Activated CD4-positive, alpha-beta memory T cell treated with anti-CD3 and anti-CD28 coated beads, Interleukin-2, amount 10 ng/mL, durations not matched to agents 7 days and 5 days (primary cell): ENCODE measurements at places on chromosomes 1 and 21. TPM values are rescaled to one million over a fixed set of nuclear protein-coding genes. Genes with fewer than 3 reads are reported as not detected.
A peak's percentile ranks its signal among the peaks of the same experiment; 100 is the strongest.

GRCh38 chr1:53442299-53442698 is 16.9 kb upstream of the DMRTB1 start:
- peaks cover 2% of the 10 kb centered on the region for H3K27me3 ChIP-seq
- no peaks in the 10 kb centered on the region for H3K36me3 ChIP-seq
- DNase-seq = no peak
- H3K4me1 ChIP-seq = no peaks in the 10 kb centered on the region

DNA sequence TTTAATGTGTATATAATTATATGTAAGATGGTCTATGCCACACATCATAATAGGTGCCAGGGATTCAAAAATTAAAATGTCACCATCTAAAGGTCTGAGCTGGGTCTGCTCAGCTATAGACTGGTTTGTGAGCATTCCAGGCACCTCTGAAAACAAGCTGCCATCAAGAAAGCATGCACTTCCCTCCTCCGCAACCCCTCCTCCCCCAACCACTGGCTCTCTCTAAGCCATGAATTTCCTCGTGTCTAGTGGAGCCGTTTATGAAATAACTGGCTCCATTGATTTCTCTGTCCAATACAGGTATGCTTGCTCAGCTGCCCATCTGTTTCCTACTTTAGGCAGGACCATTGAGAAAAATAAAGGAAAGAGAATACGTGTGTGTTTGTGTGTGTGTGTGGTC is 522.6 kb upstream of the PLXNA2 start:
- no peak for DNase-seq
- H3K27ac ChIP-seq = no peak overlapping the region
- H3K4me3 ChIP-seq = no peak overlapping the region
- H3K4me1 ChIP-seq = no peaks in the 10 kb centered on the region

- H3K4me1 ChIP-seq = peaks cover 20% of the 10 kb centered on the region
- peaks cover 12% of the 10 kb centered on the region for H3K36me3 ChIP-seq
- H3K4me3 ChIP-seq = no peak overlapping the region
- no peaks in the 10 kb centered on the region for H3K27me3 ChIP-seq
These were observed 60.6 kb downstream of the SDCCAG8 start for GRCh38 chr1:243316366-243316989.

DNA sequence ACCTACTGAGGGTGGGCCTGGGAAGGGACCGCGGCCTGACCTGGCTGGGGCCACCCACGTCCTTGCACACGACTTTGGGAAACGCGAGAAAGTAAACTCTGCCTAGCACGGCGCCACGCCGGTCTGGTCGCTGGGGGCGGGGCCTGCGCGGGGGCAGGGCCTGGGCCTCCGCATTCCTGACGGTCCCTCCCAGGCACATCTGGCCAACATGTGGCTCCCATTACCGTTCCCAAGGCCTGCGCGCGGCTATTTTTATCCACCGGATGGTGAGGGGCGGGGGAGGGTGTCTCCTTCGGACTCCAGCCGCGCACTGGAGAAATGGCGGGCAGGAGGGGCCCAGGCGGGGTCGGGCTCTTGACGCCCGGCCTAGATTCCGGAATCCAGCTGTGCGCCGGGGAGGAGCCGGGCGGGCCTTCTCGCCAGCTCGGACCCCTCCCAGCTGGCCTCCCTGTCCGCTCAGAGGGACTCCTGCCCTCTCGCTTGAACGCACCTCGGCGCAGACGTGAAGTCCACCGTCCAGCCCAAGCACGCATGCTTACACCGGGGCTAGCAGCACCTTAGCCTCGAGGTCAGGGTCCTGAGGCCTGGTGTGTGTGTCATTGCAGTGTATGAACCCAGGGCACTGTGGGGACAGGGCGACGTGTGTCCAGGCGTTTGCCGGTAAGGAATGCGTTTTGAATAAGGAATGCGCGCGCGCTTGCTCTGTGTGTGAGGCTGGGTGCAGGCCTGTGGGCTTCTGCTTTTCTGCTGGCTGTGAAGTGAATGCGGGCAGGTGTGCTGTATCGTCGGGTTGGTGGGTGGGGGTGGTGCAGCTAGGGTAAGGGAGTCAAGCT is 2.1 kb downstream of the EVA1B start:
- peaks cover 5% of the 10 kb centered on the region for H3K36me3 ChIP-seq
- H3K27me3 ChIP-seq = peaks cover 7% of the 10 kb centered on the region
- H3K27ac ChIP-seq = no peak overlapping the region
- H3K4me3 ChIP-seq = peak overlapping the region; percentile 55
- DNase-seq = no peak

DNA sequence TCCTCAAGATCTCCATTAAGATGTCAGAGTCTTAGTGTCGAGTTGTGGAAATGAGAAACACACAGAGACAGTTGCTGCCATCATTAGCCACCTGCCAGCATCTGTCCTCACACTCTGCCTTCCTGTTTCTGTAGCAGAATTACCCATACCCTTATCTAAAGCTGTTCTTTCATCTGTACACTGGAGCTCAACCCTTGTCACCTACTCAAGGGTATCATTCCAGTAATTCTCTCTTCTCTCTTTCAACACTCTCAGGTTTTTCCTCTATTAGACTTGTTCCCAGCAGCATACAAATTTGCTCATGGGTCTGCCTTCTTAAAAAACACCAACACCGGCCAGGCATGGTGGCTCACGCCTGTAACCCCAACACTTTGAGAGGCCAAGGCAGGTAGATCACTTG is 27.4 kb upstream of the RNF2 start:
- no peaks in the 10 kb centered on the region for H3K4me1 ChIP-seq
- DNase-seq = no peak
- H3K27me3 ChIP-seq = peaks cover 3% of the 10 kb centered on the region
- no peaks in the 10 kb centered on the region for H3K36me3 ChIP-seq
- no peak overlapping the region for H3K4me3 ChIP-seq

Gene B3GALT2
- total RNA-seq = 4.3 TPM

Gene MIER1
- total RNA-seq = 61.7 TPM
